ENCODE measurements at places on chromosomes 12 and 14.

DNA sequence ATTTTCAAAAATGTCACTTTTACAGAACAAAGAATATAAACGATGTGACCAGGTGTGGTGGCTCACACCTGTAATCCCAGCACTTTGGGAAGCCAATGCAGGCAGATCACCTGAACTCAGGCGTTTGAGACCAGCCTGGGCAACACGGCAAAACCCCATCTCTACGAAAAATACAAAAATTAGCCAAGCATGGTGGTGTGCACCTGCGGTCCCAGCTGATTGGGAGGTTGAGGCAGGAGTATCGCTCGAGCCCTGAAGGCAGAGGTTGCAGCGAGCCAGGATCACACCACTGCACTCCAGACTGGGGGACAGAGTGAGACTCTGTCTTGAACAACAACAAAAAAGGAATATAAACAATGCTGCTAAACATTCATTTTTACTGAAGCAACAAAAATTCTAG is 15.2 kb downstream of the HEATR5A start:
- DNase-seq = no peak

- DNase-seq = no peak
Observed at GRCh38 chr14:90184571-90185266, 71.6 kb upstream of the PSMC1 start.

- DNase-seq = no peak
Observed at GRCh38 chr12:26843311-26843710, 10.3 kb upstream of the ITPR2 start.

DNA sequence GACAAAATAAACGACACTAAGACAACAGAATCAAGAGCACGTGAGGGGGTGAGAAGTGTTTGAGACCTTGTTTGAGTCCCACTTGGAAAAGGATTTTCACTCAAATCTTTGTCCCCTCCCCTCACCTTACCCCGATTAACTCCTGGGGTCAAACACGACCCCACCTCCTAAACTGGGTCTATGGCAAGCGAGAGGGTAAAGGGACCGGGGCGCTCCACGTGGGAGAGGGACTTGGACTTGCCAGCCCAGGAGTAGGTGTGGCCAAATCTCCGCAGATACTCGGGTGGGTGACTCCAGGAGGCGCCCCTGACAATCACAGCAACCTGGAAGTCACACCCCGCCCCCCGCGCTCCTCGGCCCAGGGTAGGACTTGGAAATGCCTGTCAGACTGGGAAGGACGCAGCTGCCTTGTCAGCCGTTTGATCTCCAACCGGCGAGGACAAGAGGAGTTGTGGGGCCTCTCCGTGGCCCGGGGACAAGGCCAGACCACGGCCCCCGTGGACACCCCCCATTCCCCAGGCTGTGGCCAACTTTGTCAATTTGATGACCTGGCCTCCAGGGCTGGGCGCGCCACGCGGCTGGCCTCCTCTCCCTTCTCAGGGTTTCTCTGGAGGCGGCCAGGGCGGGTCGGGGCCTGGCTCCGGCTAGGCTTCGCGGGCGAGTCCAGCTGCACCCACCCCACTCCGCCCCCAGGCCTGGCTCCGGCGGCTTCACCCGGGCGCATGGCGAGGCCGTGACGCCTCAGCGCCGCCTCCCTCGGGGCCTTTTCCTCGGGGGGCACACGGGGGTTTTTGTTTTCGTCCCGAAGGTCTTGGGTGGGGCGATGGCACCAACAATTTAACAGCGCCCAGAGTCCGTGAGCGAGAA is 1.1 kb upstream of the BCL11B start:
- no peak for DNase-seq

GRCh38 chr12:52829986-52830770 is 3.9 kb downstream of the KRT79 start:
- no peak for DNase-seq

- no peak for DNase-seq
Observed at GRCh38 chr14:47207617-47208016, 467.8 kb downstream of the MDGA2 start.

DNA sequence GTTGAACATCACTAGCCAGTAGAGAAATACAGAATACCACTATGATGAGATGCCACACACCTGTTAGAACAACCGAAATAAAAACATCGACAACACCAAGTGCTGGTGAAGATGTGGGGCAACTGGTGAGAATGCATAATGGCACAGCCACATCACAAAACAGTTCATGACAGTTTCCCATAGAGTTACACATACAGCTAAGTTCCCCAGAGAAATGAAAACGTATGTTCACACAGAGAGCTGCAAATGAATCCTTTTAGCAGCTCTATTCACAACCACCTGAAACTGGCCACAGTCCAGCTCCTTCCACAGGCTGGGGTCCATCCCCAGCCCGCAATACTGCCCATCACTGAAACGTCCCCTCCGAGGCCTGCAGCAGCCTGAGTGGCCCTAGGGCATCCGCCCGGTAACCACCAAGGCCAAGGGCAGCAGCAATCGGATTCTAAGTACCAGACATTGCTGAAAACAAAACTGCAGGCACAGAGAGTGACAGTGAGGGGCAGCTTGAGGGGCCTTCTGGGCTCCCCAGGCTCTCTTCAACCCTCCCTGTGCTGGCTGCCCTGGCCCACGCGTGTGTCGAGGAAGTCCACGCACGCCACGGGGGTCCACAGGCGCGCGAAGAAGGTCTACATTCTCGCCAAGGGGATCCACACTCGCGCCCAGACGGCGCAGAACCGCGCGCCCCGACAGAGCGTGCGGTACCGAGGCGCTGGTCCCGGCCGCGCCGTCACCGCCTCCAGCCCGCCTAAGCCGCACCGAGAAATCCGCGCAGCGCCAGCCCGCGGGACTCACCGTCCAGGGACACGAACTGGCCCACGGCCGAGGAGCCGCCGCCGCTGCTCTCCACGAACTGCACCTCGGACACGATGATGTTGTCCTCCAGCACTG is 903 bp downstream of the BRF1 start:
- no peak for DNase-seq

- no peak for DNase-seq
Observed at GRCh38 chr14:95319312-95320077, at the start of gene CLMN. Gene CLMN, minus strand, starts transcription at chr14:95319908. Its CDS starts 116 bp downstream, at chr14:95319792.

DNA sequence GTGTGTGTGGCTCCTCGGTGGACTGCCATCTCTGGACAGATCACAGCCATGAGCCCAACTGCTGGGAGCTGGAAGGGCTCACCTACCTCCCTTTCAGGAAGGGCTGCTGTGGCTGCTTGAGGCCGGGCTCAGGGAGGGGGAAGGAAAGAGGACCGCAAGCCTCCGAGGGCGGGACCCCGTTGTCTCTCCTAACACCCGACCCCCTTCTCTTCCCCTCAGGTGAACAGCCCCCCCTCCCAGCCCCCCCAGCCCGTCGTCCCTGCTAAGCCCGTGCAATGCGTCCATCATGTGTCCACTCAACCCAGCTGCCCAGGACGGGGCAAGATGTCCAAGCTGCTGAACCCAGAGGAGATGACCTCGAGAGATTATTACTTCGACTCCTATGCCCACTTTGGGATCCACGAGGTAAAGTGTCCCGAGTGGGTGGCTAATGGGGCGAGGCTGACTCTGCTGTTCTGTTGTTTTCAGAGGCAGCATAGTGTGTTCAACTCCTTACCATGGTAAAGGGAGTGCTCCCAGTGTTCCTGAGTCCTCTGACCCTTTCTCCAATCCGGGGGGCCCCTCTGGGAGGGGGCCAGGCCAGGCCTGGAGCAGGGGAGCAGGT is 49.5 kb downstream of the PRMT8 start:
- DNase-seq = no peak

GRCh38 chr14:101186544-101186943 is 283.0 kb upstream of the RTL1 start:
- no peak for DNase-seq

- DNase-seq = no peak
Observed at GRCh38 chr12:31897781-31898503, 61.3 kb upstream of the RESF1 start.

- no peak for DNase-seq
Observed at GRCh38 chr12:110638796-110639195, 24.9 kb downstream of the TCTN1 start.

DNA sequence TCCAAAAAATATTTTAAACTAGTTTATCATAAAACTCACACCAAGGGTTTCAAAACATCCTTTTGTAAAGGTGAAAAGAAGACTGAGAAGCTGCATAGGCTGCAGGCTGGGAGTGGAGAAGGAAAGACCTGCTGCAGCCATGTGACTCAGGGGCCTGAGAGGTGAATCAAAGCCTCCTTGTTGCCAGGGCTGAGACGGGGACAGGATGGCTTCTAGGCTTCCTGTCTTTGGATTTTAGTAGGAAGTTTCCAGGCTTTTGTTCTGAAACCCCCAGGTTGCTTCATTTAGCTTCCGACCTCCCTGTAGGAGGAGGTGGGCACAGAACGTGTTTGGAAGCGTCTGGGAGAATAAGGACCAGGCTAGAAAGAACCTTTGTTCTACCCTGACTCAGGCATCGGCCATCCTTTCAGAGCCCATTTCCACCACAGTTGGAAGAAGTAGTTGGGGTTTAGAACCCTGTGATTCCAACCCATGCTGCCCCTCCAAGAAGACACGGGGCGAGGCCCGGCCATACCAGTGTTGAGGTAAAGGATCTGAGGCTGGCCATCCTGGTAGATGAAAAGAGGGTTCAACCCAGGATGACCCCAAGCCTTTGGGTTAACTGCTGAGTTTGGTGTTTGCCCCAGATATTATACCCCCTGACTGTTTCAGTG is 122.4 kb downstream of the SLC25A47 start:
- DNase-seq = no peak

GRCh38 chr14:50943261-50943942 is 881 bp downstream of the PYGL start:
- DNase-seq = no peak

GRCh38 chr12:48800971-48801370 is 12.1 kb upstream of the ADCY6 start:
- no peak for DNase-seq

DNA sequence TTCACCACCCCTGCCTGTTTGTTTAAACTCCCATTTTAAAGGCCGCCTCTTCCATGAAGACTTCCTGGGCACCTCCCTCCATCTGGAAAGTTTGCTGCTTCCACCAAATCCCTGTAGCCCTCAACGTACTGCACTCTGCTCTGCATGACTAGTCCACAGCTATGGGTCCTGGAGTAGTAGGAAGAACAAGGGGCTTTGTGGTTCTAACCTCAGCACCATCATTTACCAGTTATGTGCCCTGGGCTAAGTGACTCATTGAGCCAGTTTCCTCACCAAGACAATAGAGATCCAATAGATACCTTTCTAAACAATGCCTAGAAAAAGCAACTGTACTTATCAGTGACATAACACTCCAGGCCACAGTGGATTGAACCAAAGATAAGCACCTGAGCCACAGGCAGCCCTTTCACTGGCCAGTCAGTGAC is 8.5 kb upstream of the LTBP2 start:
- DNase-seq = no peak

DNA sequence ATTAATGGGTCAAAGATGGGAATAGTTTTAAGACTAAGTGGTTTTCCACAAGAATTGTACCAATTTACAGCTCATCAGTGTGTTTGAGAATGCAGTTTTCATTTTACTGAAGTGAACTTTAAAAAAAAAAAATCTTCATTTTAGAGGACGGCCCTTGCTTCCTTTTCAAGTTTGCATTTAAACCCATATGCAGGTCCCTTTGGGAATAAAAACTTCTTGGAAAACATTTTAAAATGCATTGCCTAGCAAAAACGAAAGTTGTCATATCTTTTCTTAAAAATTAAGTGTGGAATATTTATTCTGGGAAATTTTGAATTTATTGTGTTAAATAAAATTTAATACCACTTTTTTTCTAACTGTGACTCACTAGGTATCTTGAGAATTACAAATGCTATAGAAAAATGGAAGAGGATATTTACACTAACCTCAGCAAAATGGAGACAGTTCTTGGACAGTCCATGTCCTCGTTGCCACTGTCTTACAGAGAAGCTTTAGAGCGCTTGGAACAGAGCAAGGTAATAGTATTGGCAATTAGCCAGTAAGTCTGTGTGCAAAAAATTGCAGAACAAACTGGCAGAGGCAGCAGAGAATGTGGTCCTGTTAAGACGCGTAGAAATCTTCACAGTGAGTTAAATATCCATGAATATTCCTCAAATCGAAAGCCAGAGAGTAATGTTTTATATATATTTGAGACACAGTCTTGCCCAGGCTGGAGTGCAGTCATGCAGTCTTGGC is 209.7 kb downstream of the SYNE2 start:
- DNase-seq = no peak

DNA sequence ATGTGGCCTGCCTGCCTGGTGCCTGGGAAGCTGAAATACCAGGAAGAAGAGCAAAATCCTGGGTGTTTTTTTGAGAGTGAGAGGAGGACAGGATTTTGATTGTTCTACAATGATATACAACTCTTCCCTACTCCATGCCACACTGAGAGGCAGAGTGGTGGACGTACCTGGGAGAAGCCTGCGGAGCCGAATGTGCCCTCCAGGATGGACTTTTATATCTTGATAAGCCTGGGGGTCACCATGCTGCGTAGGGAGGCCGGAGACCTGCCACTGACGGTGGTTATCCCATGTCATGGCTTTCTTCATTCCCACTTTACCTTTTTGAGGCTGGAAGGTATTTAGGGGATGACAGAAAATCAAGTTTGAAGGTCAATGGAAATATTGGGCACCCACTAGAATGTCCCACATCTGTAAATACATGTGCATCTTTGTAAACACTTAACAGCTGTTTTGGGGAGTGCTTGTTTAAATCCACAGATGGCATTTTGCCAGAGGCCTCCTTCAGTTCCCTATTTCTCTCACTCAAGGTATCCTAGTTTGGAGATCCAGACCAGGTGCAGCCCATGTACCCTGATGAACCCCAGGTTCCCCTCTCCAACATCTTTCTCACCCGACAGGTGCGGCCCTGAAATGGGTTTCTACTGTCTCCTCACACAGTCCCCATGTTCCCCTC is 1.1 kb upstream of the GLT1D1 start:
- DNase-seq = no peak

- DNase-seq = no peak
Observed at GRCh38 chr12:49048953-49049352, 11.6 kb downstream of the KMT2D start.

DNA sequence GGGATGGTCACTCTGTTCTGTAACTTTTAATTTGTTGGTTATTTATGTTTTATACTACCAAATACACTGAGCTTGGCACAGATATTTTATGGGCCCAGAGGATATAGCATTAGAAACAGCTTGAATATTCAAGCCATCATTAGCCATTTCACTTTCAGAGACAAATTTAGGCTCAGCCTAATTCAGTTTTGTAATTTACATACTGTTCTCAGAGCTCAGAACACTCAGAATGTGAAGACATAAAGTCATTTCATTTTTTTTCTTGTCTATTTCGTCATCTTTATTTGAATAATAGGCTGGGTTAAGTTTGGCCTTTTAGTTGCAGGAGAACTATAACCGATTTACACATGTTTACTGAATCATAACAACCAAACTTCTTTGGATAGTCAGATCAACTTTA is 361.7 kb downstream of the SNAPC1 start:
- no peak for DNase-seq

- no peak for DNase-seq
Observed at GRCh38 chr12:123705935-123706334, 6.2 kb upstream of the ATP6V0A2 start.
